ENCODE measurements at places on chromosomes 6 and 20.

GRCh38 chr20:2575682-2576081 lies 39.3 kb downstream of the TMC2 start:
- no peak for DNase-seq

GRCh38 chr6:135250751-135251497 lies 69.8 kb downstream of the MYB start:
- no peak for DNase-seq

- no peak for DNase-seq
These were observed 74.8 kb upstream of the TPD52L1 start for GRCh38 chr6:125078602-125079321.

- DNase-seq: no peak
These were observed 79.0 kb downstream of the ANKEF1 start for GRCh38 chr20:10113746-10114145.

DNA sequence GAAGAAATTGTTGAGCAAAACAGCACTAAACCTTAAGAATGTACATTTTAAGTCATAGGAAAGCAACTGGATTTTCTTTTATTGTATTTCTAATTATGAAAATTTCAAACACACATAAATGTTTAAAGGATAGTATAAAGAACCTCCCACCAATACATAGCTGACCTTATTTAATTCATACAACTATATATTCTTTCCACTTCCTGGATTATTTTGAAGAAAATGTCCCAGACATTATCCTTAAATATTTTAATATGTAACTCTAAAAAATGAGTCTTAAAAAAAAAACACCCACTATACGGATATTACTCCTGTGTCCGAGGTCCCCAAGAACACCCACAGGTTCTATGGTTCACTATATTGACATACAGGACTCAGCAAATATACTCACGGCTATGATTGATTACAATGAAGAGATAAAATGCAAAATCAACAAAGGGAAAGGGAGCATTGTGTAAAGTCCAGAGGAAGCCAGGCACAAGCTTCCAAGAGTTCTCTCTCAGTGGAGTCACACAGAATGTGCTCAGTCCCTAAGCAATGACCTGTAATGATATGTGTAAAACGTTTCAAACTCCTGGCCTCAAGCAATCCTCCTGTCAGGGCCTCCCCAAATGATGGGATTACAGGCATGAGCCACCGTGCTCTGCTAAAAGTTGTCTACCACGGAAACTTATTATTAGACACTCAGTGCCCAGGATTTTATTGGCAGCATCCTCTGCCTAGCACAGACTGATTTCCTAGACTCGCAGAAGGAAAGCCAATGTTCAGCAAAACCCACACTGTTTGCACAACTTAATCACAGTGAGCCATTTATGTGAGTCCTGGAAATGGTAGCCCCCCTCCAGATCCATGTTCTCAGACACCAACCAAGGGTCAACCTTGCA lies 23.2 kb downstream of the GLYATL3 start:
- no peak for DNase-seq

GRCh38 chr20:52564594-52564993 lies 373.0 kb upstream of the ZFP64 start:
- no peak for DNase-seq

DNA sequence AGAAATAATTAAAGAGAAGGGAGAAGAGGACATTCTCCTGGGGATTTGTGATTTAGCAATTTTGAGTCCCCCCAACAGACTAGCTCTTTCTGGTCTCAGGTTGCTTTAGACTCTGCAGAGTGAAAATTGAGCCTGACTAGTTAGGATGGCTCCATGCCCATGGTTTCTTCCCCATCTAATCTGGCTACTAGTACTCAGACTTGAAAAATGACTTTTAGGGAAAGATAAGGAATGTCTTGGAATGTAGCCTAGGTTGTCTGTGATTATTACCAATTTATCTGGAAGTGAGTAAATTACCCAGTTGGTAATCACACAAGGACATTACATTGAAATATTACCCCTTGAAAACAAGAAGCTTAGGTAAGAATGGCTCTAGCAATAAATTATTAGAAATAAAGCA lies 4.2 kb downstream of the BEND6 start:
- no peak for DNase-seq

DNA sequence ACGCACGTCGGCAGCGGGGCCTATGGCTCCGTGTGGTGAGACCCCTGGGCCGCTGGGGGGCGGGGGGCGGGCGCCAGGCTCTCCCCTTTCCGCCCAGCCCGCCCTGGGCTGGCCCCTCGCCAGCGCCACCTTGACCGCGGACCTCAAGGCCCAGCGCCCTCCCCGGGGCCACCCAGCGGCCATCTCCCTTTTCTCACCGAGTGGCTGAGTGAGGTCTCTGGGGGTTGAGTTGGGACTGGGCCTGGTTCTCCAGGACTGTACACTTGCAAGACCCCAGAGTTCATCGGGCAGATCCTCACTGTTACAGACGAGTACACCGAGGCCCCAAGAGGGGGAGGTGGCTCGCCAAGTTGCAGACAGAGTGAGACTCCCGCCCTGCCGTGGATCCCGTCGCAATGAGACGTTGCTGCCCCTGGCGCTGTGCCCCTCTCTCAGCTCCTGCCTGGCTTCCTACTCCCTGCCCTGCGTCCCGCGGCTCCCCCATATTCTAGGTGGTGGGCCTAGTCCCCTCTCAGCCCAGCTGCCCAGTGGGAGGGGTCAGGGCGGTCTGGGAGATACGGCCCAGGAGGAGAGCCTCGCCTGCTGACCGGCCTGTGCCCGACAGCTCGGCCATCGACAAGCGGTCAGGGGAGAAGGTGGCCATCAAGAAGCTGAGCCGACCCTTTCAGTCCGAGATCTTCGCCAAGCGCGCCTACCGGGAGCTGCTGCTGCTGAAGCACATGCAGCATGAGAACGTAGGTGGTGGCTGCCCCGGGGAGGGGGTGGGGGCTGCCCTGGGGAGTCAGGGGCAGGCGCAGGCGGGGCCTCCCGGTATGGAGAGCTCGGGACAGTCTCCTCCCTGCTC lies 576 bp downstream of the MAPK13 start:
- no peak for DNase-seq

GRCh38 chr6:15874326-15874725 lies 211.5 kb upstream of the DTNBP1 start:
- no peak for DNase-seq

DNA sequence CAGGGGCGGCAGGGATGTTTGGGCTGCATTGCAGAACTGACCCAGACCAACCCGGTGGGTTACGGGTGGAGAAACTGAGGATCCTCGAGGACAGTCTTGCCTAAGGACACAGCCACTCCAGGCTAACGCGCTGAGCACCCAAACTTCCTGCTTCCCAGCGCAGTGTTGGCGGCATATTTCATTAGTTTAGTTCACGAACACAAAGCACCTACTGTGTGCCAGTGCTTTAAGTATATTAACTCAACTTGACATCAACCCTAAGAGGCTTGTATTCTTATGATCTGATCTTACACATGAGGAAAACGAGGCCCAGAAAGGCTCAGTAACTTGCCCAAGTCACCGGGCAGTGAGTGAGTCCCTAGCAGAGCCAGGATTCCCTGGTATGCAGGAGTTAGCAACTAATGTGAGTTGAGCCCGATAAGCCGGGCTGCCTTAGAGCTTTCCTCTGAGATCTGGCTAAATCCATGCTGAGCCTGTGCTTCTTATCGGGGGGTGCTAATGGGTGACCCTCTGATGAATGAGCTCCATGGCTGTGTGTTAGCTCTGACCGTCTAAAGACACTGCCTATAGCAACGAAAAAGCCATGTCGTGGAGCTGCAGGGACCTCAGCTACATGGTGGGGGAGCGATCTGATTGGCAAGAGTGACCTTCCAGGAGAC lies 92.7 kb downstream of the CD40 start:
- no peak for DNase-seq

- DNase-seq: no peak
These were observed 405.0 kb downstream of the UTRN start for GRCh38 chr6:144690133-144690532.

- no peak for DNase-seq
These were observed 25.9 kb upstream of the TULP4 start for GRCh38 chr6:158286413-158286812.

DNA sequence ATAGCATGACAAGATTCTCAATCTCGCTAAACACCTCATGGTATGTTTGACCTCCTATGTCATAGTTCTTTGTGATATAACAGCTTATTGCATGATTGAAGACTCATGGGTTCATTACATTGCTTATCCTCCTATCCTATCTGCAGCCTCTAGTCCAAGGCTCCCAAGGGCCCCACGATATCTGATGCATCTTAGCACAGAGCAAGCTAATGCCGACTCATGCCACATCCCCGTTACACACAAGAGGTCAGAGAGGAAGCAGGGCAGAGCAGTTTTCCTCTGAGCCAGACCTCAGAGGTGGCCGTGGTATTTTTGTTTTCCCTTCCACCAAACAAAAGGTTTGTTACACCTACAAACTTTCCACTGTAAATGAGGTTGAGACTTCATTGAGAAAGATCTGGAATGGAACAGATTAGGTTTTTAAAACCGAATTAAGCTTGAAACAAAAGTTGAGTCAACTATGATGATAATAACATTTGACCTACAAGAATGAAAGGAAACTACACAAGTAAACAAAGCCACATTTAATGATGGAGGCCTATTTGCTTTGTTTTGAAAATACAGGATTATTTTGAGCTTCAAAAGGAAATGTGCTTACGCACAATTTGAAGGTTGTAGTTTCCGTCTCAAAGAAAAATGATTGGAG lies 133.9 kb upstream of the MYLIP start:
- DNase-seq: no peak

DNA sequence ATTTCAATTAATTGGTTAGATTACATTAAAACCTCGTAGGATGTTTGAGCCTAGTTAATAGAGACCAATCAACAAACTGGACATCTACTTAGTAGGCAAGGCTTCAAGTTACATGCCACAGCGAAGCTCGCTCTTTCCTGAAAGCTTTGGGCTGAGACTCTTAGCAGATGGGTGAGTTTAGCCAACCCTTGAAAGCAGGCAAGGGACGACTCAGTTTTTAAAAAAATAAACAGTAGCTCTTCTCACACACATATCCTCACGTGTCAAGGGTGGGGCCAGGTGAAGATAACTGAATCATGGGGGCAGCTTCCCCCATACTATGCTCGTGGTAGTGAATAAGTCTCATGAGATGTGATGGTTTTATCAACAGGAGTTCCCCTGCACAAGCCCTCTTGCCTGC lies 775 bp downstream of the MTFR2 start:
- no peak for DNase-seq

GRCh38 chr6:74075323-74075722 lies 379.3 kb downstream of the CD109 start:
- DNase-seq: no peak

DNA sequence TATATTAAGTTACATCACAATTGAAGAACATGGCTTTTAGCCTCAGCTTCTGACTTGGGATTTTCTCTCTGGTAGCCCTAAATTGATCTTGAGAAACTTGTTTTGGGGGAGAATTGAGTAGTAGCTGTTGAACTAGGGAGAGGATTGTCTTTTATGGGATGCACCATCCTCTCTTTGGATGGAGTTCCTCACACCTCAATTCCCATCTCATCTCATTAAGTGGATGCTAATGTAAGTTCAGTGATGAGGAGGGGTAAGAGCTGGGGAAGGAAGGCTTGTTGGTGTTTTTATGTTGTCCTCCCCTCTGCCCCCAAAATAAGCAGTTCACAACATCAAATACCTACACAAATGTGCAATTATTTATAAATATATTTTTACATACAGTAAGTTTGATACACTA lies 4.0 kb downstream of the GJA1 start:
- no peak for DNase-seq

DNA sequence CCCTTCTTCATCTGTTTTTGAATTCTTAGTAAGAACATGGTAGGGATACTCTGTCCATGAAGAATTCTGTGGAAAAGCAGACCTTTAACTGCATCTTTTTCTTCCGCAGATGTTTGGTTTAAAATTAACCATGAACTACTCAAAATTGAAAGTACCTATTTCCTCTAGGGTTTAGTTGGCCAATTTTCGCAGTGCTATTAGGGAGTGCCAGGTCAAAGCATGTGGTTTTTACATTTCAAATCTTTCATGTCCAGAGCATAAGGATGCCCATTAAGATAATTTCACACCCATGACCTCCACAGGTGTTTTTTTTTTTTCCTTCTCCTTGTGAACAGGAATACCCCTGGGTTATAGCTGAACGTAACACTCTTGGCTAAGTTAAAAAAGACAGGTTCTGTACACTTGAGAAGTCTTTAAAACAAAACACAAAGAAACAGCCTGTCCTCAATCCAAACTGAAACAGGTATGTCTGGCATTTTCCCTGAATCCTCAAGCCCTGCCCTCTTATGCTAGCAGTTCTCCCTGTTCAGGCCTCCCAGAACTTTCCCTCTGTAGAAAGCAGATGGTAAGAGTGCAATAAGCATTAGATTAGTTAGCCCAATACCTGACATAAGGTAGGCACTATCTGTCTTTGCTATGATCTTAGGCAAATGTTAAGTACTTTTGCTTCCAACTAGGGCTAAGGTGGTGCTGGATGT lies 67.1 kb downstream of the ELOVL5 start:
- DNase-seq: no peak

- no peak for DNase-seq
These were observed 92.4 kb downstream of the PRND start for GRCh38 chr20:4813863-4814695.

Measured in stimulated activated CD4-positive, alpha-beta T cell treated with anti-CD3 and anti-CD28 coated beads, Interleukin-1b, Interleukin-23, amount 100 ng/mL, for 1 hour (primary cell).